ENCODE measurements at places on chromosomes 2 and 18.

- peak; percentile 74 for DNase-seq
These were observed 296.1 kb downstream of the RND3 start for GRCh38 chr2:150191349-150191748.

DNA sequence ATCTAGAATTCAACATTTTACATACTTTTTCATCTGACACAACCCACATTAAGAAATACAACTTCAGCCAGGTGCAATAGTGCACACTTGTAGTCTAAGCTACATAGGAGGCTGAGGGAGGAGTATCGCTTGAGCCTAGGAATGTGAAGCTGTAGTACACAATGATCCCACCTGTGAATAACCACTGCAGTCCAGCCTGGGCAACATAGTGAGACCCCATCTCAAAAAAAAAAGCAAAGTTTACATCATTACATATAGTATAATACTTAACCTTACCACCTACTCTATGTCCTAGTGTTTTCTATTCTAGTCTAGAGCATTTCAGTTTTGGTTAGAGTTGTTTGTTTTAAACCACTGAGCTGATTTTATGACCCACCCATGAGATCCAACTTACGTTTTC, 86.5 kb upstream of the FAM117B start:
- no peak for DNase-seq

DNA sequence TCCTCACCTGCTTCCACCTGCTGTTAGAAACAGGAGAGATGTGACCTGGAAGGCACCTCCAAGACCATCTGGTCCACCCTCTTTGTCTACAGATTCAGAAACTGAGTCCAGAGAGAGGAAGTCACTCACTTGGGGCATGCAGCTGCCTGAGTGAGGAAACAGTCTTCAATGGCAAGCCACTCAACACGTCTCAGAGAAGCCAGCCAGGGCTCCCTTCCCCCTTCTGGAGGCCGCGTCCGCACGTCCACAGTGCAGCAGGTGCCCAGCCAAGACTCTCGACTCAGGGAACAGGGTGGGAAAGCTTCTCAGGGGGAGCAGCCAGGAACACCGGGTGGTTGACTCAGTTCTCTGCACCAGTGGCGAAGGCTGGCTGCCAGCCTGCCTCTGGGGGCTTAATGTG, 201.7 kb downstream of the BCL11A start:
- no peak for DNase-seq

- no peak for DNase-seq
These were observed 120.8 kb upstream of the FOSL2 start for GRCh38 chr2:28271919-28272250.

DNA sequence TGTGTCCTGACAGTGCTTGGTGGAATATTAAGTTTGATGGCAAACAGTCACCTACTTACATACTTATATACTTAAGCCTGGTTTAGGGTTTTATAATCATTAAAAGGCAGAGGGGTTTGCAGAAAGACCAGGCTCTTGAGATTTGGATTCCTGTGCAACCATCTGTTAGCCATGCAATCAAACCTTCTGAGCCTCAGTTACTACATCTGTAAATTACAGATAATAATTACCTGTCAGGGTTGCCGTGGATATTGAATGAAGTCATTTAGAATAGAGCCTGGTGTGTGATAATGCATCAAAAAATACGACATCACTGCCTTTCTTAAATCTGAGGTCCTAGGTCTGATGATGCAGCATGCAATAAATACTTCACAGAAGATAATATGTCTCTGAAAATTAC, 152.9 kb downstream of the ARHGAP28 start:
- DNase-seq: no peak

DNA sequence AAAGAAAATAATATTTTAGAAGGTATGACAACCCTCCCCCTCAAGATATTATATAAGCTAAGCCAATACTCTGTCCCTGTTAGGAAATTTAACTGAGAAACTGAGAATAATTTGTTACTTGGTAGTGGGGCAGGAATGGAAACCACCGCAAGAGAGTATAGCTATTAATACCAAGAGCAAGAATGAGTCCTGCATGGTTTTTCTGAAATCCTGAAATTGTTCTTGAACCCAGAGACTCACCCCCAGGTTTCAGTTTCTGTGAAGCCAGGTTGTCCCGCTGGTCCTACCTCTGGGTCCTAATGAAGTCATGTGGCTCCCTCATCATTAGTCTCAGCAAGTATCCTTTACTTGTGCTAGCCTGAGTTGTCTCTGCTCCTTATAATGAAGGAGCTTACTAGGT, 671.0 kb upstream of the ACVR2A start:
- no peak for DNase-seq

DNA sequence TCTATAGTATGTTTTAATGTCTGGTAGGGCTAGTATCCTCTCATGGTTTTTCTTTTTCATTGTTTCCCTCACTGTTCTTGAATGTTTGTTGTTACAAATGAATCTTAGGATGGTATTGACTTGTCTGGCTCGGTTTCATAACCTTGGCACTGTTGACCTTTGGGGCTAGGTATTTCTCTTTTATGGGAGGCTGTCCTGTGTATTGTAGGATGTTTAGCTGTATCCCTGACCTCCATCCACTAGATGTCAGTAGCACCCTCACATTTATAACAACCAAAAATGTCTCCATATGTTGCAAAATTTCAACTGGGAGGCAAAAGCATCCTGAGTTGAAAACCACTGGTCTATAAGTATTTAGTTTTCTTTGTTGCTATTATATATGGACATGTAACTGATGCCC, 7.0 kb upstream of the AOX1 start:
- DNase-seq: no peak

- DNase-seq: no peak
These were observed 475 bp downstream of the SLC4A1AP start for GRCh38 chr2:27664154-27664574.

- no peak for DNase-seq
These were observed 82.8 kb upstream of the HAAO start for GRCh38 chr2:42874949-42875801.

GRCh38 chr2:233535271-233535670, 31.3 kb downstream of the USP40 start:
- no peak for DNase-seq

DNA sequence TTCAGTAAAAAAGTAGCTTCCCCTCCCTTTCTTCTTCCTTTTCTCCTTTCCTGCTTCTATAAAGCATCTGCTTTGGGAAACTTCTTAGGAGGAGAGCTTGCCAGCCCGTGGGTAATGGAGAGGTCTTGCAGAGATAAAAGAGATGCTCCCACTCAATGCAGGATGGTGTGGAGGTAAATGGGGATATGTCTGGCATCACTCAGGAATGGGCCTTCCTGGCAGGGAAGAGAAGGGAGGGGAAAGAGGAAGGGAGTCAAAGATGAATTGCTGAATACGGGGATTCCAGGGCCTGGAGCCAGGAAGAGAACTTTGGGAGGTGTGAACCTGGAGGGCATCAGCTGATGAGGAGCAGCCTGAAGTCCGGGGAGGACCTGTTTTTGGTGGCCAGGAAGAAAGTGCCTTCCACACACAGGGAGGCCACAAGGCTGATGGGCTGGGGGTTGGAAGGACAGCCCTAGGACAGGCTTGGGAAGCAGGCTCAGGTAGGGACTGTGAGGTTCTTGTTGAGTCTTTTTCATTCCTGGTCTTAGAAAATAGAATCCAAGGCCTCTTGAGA, 25.2 kb downstream of the IL1B start:
- DNase-seq: no peak

DNA sequence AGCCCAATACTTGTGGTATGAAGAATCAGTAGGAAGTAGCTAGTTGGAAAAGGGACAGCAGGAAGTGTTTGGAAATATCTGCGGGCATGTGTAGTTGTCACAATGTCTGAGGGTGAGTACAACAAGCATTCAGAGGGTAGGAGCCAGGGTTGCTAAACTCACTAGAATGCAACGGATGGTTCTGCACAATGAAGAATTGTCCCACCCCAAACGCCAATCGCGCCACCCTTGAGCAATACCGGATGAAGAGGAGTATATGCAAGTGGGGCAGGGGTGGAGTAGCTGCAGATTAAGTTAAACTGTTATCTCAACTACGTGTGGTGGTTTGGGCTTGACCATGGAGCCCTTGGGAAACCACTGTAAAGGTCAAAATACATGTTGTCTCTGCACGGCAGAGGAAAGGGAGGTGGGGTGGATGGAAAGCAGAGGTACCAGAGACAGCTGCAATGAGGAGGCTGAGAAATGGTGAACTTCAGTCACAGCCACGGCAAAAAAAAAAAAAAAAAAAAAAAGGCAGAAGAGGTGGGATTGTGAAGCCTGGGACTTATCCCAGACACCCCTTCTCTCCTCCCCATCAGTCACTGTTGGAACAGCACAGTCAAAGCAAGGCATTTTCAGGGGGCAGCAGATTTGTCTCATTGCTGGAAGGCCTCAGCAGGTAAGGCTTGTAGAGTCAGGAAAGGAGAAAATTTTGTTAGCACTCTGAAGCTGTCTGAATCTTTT, 5.2 kb downstream of the CCL20 start:
- no peak for DNase-seq

GRCh38 chr18:67199993-67200617, 316.4 kb downstream of the DSEL start:
- no peak for DNase-seq

DNA sequence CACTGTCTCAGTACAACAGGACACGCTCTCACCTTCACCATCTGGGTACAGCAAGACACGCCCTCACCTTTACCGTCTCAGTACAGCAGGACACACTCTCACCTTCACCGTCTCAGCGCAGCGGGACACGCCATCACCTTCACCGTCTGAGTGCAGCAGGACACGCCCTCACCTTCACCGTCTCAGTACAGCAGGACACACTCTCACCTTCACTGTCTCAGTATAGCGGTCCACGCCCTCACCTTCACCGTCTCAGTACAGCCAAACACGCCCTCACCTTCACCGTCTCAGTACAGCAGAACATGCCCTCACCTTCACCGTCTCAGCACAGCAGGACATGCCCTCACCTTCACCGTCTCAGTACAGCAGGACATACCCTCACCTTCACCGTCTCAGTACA, 109.9 kb upstream of the CTDP1 start:
- no peak for DNase-seq

- no peak for DNase-seq
These were observed 219.9 kb downstream of the SH3RF3 start for GRCh38 chr2:109348671-109349502.

GRCh38 chr2:8364668-8365067, 317.2 kb upstream of the ID2 start:
- no peak for DNase-seq

GRCh38 chr2:204415406-204416181, 129.7 kb upstream of the PARD3B start:
- no peak for DNase-seq

DNA sequence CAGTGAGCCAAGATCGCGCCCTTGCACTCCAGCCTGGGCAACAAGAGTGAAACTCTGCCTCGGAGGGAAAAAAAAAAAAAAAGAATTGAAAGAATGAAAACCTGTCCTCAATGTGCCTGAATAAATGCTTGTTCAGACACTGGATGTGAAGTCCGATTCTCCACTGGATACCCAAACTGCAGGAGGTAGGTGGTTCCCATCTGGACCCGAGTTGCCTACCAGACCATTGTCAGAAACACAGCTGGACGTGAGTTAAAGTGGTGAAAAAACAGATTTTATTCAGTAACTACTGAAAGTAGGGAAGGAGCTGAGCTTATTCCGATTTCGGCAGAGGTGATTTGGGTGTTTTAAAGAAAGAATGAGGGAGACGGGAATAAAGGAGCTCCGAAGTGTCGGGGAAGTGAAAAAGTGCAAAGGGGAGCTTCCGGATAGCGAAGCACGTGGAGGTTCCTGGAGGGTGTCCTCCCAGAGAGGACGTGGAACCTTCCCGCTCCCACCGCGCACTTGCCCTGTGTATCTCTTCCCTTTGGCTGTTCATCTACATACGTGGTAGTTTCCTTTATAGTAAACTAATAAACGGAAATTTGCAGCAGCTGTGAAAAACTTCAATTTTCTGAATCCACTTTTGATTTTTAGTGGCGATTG, 10.4 kb upstream of the ZDBF2 start:
- DNase-seq: no peak

DNA sequence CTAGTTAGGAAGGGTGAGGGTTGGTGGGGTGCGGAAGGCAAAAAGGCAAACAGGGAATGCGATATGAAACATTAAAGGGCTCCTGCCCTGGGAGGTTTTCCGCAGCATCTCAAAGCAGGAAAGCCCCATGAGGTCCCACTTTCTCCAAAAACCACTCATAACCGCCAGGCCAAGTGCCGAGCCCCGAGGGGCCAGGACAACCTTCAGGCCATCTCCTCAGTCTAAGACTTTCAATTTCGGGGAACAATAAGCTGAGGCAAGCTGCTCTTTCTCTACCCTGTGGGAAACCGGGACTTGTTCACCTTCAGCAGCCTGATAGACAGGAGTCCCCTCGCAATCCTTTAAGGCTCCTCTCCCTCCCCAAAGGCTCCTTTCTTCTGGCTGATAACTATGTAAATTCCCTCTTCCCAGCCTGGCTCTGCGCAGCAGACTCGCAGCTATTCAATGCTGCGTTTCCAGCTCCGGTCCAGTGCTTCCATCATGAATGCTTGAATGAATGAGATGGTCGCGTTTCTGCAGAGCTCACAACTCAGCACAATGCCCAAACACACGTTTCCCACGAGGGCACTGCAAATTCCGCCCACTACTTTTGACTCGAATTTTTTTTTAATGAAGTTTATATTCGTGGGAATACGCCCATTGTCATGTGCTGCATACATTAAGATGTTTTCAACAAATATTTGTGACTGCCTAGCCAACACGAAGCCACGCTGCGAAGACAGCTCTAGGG, 1.4 kb downstream of the LAMA1 start:
- DNase-seq: no peak

- no peak for DNase-seq
These were observed 20.7 kb upstream of the NT5C1B start for GRCh38 chr2:18610090-18610489.

DNA sequence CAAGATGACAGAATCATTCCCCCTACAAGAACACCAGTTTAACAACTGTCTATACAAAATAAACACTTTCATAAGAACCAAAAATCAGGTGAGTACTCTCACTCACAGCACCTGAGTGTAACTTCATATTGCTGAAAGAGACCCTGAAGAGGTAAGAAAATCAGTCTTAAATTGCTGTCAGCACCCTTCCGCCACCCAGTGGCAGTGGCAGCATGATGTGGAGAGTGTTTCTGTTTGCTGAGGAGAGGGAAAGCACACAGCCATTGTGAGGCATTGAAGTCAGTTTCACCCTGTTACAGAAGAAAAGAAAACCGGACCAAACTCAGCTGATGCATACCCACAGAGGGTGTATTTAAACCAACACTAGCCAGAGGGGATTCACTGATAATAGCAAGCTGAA, 1240.8 kb upstream of the CRIM1 start:
- DNase-seq: no peak

Data from fibroblast of skin of left biceps (primary cell).